ENCODE measurements at places on chromosomes 6 and 20.

DNA sequence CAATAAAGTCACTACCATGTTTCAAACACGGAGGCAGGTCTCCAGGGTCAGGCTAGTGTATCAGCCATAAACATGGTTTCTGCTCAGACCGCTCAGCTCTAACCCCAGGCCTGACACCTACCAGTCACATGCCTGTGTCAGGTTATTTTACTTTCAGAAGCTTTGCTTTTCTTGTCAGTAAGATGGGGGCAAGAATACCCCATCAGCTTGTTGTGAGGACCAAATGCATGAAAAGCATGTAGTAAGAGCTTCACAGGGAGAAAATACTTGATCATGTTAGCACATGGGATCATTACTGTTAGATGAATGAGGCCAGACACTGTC, 65.2 kb upstream of the PIM1 start:
- no peak for DNase-seq

- no peak for DNase-seq
Measured at GRCh38 chr6:107323133-107323785, 136.1 kb downstream of the PDSS2 start.

GRCh38 chr6:50846852-50847155, 28.1 kb downstream of the TFAP2B start:
- DNase-seq = no peak

- DNase-seq = no peak
Measured at GRCh38 chr6:167831281-167831828, 4.6 kb downstream of the AFDN start.

All from activated naive CD4-positive, alpha-beta T cell treated with Interleukin-2 at 50 U/mL for 16 hours (primary cell).